ENCODE measurements at places on chromosomes 1 and 21.

GRCh38 chr1:39754026-39754570 lies 15.4 kb downstream of the PPIE start:
- no peak for DNase-seq

- no peak for DNase-seq
These were observed 53.1 kb downstream of the SH3GLB1 start for GRCh38 chr1:86757272-86757984.

- DNase-seq: no peak
These were observed 2.9 kb downstream of the SHISA4 start for GRCh38 chr1:201891451-201892045.

- no peak for DNase-seq
These were observed 1.0 kb upstream of the KAZN start for GRCh38 chr1:14597343-14598006.

DNA sequence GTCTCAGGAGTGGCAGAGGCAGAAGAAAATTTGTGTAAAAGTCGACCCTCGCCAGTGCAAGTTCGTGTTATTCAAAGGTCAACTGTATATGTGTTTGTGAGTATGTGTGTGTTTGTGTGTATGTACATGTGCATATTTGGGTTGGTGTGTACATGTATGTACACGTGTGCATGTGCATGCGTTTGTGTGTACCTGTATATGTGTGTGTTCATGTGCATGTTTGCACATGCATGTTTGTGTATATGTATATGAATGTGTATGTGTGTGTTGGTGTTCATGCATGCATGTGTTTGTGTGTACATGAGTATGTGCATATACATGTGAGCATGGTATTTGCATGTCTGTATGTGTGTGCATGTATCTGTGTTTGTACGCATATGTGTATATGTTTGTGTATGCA lies 21.7 kb upstream of the TENT5C start:
- no peak for DNase-seq

DNA sequence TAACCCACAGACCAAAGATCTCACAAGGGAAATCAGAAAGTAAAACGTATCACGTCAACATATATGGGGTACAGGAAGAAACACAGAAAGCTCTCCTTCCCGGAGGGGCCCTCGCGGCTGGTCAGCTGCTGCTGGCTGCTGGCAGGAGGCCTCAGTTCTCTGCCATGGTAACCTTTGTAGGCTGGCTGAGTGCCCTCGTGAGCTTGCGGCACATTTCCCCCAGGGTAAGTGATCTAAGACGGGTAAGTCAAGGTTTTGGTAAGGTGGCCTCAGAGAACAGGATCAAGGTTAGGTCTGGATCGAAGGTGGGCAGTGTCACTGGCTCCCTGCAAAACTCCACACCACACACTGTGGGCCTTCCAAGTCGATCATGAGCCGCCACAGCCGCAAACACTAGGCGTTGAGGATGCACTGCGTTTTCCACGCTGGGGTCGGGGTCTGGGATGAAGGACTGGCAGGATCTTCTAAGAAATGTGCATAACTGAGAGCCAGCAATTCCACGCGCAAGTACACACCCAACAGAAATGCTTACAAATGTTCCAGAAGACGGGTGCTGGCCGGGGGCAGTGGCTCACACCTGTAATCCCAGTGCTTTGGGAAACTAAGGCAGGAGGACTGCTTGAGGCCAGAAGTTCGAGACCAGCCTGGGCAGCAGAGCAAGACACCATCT lies 33.9 kb downstream of the WDR4 start:
- DNase-seq: no peak

GRCh38 chr1:204277563-204278219 lies 63.9 kb upstream of the GOLT1A start:
- DNase-seq: no peak

- DNase-seq: no peak
These were observed 131.5 kb upstream of the LMO4 start for GRCh38 chr1:87197156-87197555.

DNA sequence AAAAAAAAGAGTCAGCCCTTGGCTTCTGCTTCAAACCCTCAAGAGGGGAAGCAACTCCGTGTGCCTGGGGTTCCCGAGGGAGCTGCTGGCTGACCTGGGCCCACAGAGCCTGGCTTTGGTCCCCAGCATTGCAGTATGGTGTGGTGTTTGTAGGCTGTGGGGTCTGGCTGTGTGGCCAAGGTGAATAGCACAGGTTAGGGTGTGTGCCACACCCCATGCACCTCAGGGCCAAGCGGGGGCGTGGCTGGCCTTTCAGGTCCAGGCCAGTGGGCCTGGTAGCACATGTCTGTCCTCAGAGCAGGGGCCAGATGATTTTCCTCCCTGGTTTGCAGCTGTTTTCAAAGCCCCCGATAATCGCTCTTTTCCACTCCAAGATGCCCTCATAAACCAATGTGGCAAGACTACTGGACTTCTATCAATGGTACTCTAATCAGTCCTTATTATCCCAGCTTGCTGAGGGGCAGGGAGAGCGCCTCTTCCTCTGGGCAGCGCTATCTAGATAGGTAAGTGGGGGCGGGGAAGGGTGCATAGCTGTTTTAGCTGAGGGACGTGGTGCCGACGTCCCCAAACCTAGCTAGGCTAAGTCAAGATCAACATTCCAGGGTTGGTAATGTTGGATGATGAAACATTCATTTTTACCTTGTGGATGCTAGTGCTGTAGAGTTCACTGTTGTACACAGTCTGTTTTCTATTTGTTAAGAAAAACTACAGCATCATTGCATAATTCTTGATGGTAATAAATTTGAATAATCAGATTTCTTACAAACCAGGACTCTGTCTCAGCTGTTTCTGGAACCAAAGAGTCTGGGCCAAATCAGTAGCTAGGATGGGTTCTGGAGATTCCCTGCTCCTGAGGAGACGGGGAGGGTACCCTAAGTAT lies 26.8 kb upstream of the KDM4A start:
- DNase-seq: no peak

DNA sequence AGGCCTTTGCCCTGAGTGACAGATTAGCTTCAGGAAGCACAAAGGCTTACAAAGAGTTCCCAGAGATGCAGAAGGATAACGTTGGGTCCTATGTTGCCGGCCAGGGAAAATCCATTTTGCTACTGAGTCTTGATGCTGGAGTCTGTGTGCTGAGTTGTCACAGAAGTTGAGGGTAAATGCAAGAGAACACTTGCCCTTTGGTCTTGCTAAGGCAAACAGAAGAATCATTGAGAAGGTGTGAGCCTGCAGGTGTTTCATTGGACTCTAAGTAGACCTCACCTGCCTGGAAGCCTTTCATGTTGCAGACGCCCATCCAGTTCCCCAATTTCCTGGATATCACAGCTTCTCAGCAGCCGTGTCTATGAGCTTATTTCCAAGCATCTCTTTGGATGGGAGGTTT lies 105.2 kb downstream of the PCP4 start:
- no peak for DNase-seq

- no peak for DNase-seq
These were observed 1.6 kb upstream of the SLC35A3 start for GRCh38 chr1:99968214-99968613.
